ENCODE measurements at places on chromosomes 7 and 10. TPM values are rescaled to one million over a fixed set of nuclear protein-coding genes. Genes with fewer than 3 reads are reported as not detected.

The YKT6 gene
- total RNA-seq: 71.0 TPM

The OR2A5 gene
- total RNA-seq: not detected

The NRCAM gene
- total RNA-seq: 31.8 TPM

The RET gene
- total RNA-seq: 0.35 TPM

The C10orf105 gene
- total RNA-seq: 0.12 TPM

The IKZF1 gene
- total RNA-seq: not detected

The CAMK2G gene
- 16.1 TPM for total RNA-seq

The GPR15LG gene
- total RNA-seq: not detected

The PKD2L1 gene
- not detected for total RNA-seq

The CDHR3 gene
- 2.0 TPM for total RNA-seq
